ENCODE measurements at places on chromosomes 3 and 15.

DNA sequence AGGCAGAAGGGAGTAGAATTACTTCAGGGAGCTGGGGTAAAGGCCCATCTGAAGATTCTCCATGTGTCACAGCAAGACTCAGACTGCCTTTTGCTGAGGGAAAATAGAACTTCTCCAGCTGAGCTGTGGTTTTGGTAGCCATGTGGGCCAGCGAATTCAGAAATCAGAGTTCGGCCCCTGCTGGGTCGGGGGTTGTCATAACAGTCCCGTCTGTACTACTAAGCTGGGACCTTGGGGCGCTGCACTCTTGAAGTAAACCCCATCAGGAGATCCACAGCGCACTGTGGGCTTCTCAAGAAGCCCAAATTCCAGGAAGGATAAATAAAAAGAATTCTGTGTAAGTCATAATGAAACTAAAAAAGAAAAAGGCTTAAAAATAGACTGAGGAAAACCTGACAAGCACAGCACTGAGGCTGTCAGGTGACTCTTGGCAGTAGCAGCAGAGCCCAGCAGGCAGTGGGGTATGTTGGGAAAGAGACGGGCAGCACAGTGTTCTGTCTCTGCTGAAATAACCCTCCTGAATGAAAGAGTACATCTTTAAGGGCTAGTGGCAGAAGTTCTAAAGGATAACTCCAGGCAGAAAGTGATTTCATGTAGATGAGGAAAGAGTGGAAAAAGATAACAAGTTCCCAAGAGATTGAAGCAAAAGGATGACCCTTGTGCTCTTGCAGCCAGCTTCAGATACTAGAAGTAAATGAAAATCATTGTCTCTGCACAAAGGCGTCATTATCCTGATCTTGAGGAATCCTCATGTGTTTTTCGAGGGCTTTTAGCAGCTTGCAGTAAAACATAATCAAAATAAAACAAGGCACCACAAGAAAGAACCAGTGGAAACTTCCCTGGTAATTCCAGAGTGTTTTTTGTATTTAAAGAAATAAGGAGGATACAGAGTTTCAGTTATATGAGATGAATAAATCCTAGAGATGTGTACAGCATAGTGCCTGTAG, 74.5 kb downstream of the RAB7A start:
- peak overlapping the region; percentile 25 for H3K4me3 ChIP-seq
- H3K36me3 ChIP-seq: peaks cover 11% of the 10 kb centered on the region
- DNase-seq: no peak
- peaks cover 55% of the 10 kb centered on the region for H3K4me1 ChIP-seq
- no peaks in the 10 kb centered on the region for H3K27me3 ChIP-seq

- no peak overlapping the region for H3K4me3 ChIP-seq
- H3K27me3 ChIP-seq: peaks cover 18% of the 10 kb centered on the region
- no peak overlapping the region for H3K27ac ChIP-seq
- DNase-seq: no peak
Observed at GRCh38 chr3:150081084-150081483, 110.4 kb upstream of the PFN2 start.

DNA sequence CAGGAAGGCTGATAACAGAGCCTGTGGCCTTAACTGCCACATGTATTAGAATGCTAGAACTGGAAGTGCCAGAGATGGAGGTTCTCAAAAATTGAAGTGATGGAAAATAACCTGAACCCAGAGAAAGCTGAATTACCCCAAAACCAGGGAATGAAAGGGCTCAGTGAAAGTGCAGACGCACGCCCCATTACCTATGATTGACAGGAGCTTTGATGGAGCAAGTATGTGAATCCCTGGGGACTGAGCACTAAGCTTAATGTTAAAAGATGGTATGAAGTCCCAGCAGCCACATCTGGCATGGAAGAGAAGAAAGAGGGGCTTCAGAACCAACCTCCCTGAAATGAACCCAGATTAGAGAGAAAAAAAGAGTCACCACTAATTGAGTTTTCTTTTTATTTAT, 118.4 kb upstream of the FHIT start:
- H3K27ac ChIP-seq: no peak overlapping the region
- DNase-seq: no peak
- H3K36me3 ChIP-seq: no peaks in the 10 kb centered on the region
- H3K4me1 ChIP-seq: no peaks in the 10 kb centered on the region
- no peak overlapping the region for H3K4me3 ChIP-seq

- H3K27ac ChIP-seq: no peak overlapping the region
- no peak overlapping the region for H3K4me3 ChIP-seq
- DNase-seq: no peak
- H3K27me3 ChIP-seq: no peaks in the 10 kb centered on the region
- H3K36me3 ChIP-seq: no peaks in the 10 kb centered on the region
- peaks cover 42% of the 10 kb centered on the region for H3K4me1 ChIP-seq
Observed at GRCh38 chr15:92068121-92068520, 214.6 kb downstream of the SLCO3A1 start.

- no peak overlapping the region for H3K4me3 ChIP-seq
- no peaks in the 10 kb centered on the region for H3K36me3 ChIP-seq
- no peak for DNase-seq
- H3K27ac ChIP-seq: no peak overlapping the region
- no peaks in the 10 kb centered on the region for H3K4me1 ChIP-seq
Observed at GRCh38 chr3:176767385-176767784, 429.9 kb downstream of the TBL1XR1 start.

DNA sequence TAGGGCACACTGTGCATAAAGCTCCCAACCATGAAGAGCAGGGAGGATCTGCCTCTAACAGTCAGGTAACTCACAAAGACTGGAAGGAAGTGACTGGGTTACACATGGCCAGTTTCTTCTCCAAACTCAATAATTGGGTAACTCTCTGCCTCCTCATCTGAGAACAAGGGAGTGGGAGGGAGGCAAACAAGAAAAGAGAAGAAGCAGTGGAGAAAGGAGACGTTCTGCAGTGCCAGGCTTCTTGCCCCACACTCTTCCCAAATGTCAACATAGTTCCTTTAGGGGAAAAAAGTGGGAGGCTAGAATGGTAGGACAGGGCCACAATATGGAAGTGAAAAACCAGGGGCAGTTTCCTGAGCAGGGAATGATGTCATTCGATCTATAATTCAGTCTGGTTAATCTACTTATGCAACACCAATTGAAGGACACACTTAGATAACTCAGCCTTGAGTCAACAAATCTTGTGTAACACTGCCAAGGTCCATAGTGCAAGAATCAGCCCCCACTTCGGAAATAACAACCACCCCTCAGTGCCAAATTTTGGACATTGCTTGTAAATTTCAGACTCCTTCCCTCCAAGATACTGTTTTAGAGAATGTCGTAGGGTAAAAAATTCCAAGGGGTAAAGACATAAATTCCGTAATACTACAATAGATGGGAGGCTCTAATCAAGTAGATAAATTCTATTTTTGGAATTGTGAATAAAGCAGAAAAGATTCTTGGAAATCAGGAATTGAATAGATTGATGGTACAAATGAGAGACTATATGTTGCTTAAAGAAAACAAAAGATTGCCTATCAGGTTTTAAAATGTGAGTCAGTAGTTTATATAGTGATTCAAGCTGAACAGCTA, 143.0 kb downstream of the LPP start:
- H3K36me3 ChIP-seq: no peaks in the 10 kb centered on the region
- peak overlapping the region; percentile 1 for H3K27ac ChIP-seq
- H3K4me1 ChIP-seq: peaks cover 29% of the 10 kb centered on the region
- H3K4me3 ChIP-seq: no peak overlapping the region
- H3K27me3 ChIP-seq: no peaks in the 10 kb centered on the region

DNA sequence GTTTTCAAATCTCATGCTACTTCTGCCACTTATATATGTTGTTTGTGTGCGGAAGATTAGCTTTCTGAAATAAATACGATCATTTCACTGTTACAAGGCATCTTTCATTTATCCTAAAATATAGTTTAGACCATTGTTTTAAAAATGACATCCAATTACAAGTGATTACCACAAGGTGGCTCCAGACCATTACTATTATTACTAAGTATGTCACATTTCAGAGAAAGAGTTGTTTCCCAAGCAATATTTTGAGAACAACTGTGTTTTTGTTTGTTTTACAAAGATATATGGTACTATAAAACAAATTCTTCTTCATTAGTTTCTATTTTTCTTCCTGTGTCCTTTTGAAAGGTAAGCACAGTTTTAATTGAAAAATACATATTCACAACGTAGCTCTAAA, 136.0 kb upstream of the RAP2B start:
- H3K4me1 ChIP-seq: peaks cover 10% of the 10 kb centered on the region
- DNase-seq: no peak
- H3K4me3 ChIP-seq: no peak overlapping the region

DNA sequence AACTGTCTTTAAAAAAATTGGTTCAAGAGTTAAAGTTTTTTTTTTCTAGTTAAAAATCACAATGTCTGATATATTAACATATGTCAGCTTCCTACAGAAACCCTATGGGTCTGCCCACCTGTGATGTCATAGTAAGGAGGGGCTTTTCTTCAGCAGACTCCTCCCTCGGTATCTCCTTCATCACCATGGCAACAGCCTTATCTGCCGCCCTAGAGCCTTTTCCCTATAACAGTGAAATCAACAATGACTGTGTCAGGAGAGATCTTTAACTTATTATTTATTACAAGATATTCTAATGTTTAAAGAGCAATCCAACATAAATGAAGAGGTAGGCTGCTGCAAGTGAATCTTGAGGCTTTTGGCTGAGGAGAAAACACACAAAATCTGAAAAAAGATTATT, 138.7 kb downstream of the PEX5L start:
- no peaks in the 10 kb centered on the region for H3K36me3 ChIP-seq
- no peaks in the 10 kb centered on the region for H3K4me1 ChIP-seq
- DNase-seq: no peak
- no peak overlapping the region for H3K4me3 ChIP-seq
- peaks cover 14% of the 10 kb centered on the region for H3K27me3 ChIP-seq

- H3K27ac ChIP-seq: no peak overlapping the region
- no peak for DNase-seq
- no peaks in the 10 kb centered on the region for H3K4me1 ChIP-seq
- no peak overlapping the region for H3K4me3 ChIP-seq
- H3K27me3 ChIP-seq: no peaks in the 10 kb centered on the region
Observed at GRCh38 chr3:78257951-78258530, 1218.1 kb downstream of the ROBO2 start.

DNA sequence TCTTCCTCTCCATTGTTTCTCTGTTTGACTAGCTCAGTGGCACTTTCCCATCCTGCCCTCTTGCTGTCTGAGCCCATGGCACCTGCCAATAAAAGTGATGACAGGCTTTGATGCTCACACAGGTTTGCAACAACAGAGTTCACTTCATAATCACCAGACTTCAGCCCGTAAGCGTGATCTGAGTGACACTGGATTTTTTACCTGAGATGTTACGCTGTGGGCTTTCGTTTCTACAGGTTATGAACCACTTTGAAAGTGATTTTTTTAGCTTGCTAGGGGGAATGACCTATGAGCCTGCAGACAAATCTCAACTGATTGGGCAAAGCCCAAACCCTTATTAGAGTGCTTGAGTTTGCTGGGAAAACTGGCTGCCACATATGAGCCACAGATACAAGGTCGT, 173.9 kb upstream of the ICE2 start:
- H3K27me3 ChIP-seq: no peaks in the 10 kb centered on the region
- H3K27ac ChIP-seq: peak overlapping the region; percentile 94
- peaks cover 50% of the 10 kb centered on the region for H3K4me1 ChIP-seq
- peak overlapping the region; percentile 52 for H3K4me3 ChIP-seq
- no peak for DNase-seq

DNA sequence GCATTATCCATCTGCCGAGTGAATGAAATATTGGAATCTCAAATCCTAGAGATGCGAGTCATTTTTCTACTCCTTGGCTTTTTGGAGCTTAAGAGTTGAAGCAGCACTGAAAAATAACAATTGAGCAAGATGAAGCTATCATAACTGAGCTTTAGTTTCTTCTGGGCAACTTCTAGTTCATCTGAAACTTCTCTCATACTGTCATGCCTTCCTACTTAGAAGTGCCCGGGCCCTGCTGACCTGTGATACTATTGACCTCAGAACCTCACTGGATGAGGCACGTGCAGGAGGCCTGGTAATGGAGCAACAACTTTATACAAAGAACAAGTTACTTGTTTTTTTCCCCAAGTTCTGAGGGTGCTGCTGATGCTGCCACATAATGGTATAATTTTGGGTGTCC, 48.5 kb upstream of the P3H2 start:
- H3K4me1 ChIP-seq: peaks cover 13% of the 10 kb centered on the region
- H3K4me3 ChIP-seq: peak overlapping the region; percentile 88
- peaks cover 1% of the 10 kb centered on the region for H3K27me3 ChIP-seq
- DNase-seq: no peak
- H3K36me3 ChIP-seq: no peaks in the 10 kb centered on the region

- H3K27me3 ChIP-seq: peaks cover 87% of the 10 kb centered on the region
- peaks cover 7% of the 10 kb centered on the region for H3K4me1 ChIP-seq
- DNase-seq: no peak
- H3K27ac ChIP-seq: no peak within 1 kb of the TSS
- H3K36me3 ChIP-seq: peaks cover 4% of the 10 kb centered on the region
- peak within 1 kb of the TSS; percentile 87 for H3K4me3 ChIP-seq
Observed at GRCh38 chr3:10992017-10992942, at the start of gene SLC6A1. SLC6A1 (plus strand) TSS chr3:10992748; CDS start chr3:11017212, 24,464 bp downstream.

- no peak for DNase-seq
- no peak overlapping the region for H3K4me3 ChIP-seq
- no peaks in the 10 kb centered on the region for H3K27me3 ChIP-seq
Observed at GRCh38 chr15:90340345-90340744, 11.7 kb upstream of the ZNF774 start.

GRCh38 chr3:68878322-68878721, 54.0 kb downstream of the TAFA4 start:
- H3K36me3 ChIP-seq: no peaks in the 10 kb centered on the region
- no peak for DNase-seq
- H3K4me1 ChIP-seq: no peaks in the 10 kb centered on the region
- H3K4me3 ChIP-seq: no peak overlapping the region
- H3K27me3 ChIP-seq: peaks cover 55% of the 10 kb centered on the region

- H3K27ac ChIP-seq: no peak overlapping the region
- H3K27me3 ChIP-seq: peaks cover 32% of the 10 kb centered on the region
- H3K4me3 ChIP-seq: no peak overlapping the region
- no peaks in the 10 kb centered on the region for H3K4me1 ChIP-seq
- no peak for DNase-seq
Observed at GRCh38 chr15:91752081-91752785, 101.3 kb upstream of the SLCO3A1 start.

DNA sequence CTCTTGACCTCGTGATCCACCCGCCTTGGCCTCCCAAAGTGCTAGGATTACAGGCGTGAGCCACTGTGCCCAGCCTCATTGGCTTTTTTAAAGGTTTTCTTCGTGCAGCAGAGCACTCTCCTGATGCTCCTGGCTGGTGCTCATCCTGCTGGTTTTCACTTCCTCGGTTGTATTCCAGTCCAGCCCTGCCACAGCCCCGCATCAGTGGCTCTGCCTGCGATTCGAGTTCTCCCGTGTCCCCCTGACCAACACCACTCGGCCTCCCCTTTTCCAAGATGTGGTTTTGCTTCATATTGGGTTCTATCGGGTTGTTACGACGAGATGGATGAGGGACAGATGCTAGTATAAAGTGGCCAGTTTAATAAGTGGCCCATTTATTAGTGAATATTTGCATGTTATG, 27.8 kb downstream of the EFCC1 start:
- no peak overlapping the region for H3K27ac ChIP-seq
- peaks cover 14% of the 10 kb centered on the region for H3K4me1 ChIP-seq
- no peak overlapping the region for H3K4me3 ChIP-seq

Measured in T-helper 17 cell (primary cell).